ENCODE measurements at places on chromosomes 11 and 22. TPM values are rescaled to one million over a fixed set of nuclear protein-coding genes. Genes with fewer than 3 reads are reported as not detected.

DNA sequence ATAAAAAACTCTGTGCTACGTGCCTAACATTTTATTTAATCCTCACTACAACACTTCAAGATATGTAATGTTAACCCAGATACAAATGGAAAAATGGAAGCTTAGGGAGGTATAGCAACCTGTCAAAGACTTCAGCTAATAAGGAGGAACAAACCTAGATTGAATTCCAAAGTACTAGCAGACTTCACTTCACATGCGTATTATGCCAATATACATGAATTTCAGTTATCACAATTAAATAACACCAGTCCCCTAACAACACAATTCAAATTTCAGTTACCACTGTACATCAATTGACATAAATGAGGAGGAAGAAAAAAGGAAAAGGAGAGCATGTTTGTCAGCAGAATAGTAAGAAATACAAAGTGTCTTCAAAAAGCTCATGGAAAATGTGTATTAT, 60.4 kb downstream of the TTC28 start:
- no peak for DNase-seq

DNA sequence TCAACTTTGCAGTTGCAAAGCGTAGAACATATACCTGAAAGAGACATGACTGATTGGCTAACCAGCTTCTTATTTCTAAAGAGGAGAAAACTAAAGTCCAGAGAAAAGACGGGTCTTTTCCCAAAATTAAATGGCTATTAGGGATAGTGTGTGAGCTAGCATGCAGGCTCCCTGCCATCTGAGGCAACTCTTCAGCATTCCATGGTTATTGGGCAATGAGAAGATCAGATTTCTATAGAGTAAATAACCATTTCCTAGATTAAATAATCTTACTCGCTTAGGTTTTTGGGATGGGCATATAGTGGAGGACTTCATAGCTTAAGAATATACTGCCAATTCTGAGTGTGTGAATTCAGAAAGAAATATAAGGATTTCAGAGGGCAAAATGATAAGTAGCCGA, 95.0 kb downstream of the PDHX start:
- DNase-seq: peak; percentile 81

GRCh38 chr22:44718418-44718817, 16.4 kb downstream of the PRR5 start:
- DNase-seq: no peak

DNA sequence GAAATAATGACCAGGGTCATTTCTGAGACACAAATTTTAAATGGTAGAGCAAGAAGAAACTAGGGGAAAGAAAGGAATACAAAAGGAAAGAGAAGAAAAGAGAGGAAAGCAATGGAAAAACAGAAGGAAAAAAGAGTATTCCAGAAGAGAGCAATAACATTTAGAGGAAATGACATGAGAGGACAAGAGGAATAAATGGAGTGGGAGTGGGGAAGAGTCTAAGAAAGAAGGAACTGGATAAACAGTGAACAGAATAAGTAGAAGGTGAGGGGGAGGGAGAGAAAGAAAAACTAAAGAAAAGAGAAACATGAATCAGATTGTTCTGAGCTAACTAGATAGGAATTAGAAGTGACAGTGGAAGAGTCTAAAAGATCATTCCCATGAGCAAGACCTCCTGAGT, 28.4 kb downstream of the PRDM10 start:
- DNase-seq: no peak

The CATSPER1 gene
- total RNA-seq: not detected

GRCh38 chr11:110286298-110287040, 9.9 kb downstream of the RDX start:
- no peak for DNase-seq

DNA sequence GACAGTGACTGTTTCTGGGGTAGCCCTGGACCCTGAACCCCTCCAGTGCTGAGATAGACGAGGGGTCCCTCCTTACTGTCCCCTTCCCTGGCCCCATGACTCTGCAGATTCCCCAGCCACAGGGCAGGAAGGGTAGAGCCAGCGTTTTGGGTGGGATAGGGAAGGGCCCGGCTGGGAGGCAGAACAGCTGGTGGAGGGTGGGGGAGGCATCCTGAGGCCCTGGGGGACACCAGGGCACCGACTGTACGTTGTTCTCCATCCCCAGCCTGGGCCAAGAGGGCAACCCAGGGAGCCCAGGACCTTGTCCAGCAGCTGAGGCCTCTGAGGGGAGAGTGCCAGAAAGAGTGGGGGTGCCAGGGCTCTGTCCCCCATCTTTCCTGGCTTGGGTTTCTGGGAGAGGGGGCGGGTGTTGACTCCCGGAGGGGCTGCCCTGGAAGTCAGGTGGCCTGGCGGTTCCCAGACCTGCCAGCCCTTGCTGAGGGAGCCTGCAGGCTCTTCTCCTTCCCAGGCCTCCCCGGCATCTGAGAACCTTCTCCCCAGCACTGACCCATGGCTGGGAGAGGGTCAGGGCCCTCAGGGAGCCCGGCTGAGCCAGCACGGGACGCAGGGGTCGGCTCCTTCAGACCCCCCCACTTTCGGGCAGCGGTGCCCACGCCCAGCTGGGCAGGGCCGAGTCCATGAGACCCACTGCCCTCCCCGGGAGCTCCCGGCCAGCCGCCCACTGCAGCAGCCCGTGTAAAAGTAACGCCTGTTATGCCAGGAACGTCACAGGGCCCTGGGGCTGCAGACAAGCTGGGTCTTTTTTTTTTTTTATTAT, 30.3 kb downstream of the IGF2 start:
- no peak for DNase-seq

DNA sequence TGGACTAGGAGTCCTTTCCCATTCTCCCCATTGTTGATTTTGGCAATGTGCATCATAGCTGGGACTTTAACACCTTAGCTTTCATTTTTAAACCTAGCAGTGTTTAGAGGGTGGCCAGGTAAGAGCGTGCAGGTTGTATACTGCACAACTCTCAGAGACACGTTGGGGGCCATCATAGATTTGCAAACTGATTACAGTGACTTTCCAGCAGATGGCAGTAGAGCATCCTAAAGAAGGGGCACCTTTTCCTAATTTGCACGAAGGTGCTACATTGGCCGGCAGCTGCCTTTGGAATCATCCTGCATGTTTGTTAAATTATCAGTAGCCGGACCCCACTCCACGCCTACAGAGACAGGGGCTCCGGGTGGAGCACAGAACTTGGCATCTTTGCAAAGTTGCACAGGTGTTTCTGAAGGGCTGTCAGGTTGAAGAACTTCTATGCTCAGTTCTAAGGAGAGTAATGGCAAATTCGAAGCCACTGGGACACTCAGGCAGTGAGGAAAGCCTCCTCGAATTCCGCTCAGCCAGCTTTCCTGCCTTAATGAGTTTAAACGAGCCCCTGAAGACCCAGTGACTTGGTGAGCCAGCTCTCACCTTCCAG, 7.7 kb downstream of the LHFPL7 start:
- DNase-seq: no peak

GRCh38 chr22:39664485-39665200, 94.1 kb downstream of the CACNA1I start:
- no peak for DNase-seq

DNA sequence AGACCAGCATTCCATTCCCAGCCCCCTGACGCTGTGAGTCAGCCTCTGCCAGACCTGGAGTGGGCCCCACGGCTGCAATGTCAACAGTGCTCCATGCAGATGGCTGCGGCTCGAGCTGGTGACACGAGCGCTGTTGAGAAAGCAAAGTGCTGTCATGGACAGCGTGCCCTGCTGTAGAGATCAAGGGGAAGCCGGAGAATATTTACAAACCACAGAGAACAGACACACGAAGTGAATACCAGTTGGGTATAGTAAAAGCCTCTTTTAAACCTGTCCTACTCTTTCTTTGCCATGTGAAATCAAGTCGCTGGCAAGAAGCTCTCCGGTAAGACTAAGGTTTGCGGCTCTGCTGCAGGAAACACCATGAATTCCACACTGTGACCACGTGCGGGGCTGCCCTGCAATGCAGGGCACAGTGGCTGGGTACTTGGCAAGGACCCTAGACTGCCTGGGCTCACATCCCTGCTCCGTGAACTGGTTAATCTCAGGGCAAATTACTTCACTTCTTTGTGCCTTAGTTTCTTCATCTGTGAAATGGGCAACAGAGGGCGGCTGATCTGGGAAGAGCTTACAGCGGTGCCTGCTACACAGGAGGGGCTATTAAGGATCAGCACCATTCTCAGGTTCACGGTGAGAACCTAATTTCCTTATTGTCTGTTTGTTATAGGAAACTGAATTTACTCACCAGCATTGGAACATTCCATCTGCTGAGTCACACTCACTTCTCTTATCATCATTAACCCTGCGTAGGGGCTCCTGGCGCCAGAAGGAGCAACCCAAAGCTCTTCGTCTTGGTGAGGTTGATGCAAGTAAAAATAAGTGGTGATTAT, 27.8 kb upstream of the ELFN2 start:
- DNase-seq: peak; percentile 69

The BAIAP2L2 gene
- 63.3 TPM for total RNA-seq

- DNase-seq: no peak
Measured at GRCh38 chr22:19523240-19524169, 705 bp downstream of the CLDN5 start.

The USP35 gene
- total RNA-seq: 3.9 TPM

GRCh38 chr11:10026514-10026913, 267.5 kb downstream of the SBF2 start:
- peak; percentile 34 for DNase-seq

DNA sequence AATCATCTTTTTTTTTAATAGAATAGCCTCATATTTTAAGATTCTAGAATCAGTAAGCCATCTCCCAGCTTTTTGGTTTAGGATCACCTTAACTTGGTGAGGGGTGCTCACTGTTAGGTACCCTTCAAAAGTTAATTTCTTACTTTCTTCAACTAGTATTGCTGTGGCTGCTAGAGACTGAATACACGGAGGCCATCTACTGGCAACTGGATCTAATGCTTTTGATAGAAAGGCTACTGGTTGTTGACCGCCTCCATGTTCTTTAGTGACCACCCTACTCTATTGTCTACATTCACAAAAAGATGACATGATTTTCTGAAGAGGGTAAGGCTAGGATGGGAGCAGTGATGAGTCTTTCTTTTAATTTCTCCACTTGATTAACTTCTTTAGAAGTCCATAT, 16.7 kb upstream of the ALDH3B2 start:
- DNase-seq: no peak

The MIOX gene
- 0.35 TPM for total RNA-seq

The LDHAL6A gene
- not detected for total RNA-seq

DNA sequence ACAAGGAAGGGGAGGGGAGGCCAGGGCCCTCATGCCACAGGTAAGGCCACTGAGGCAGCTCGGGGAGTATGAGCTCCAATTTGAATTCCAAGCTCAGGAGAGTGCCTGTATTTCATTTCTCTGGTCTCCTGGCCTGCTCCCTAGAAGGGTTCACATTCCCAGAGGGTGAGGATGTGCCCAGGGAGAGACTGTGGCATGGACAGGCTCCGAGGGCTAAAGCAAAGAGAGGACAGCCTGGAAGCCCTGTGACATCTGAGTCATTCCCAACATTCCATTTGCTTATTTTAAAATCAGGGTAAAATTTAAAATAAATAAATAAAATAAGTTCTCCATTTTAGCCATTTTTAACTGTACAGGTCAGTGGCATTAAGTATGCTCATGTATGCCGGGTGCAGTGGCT, 18.6 kb upstream of the FOLR1 start:
- DNase-seq: no peak

The SERPIND1 gene
- not detected for total RNA-seq

The CPT1A gene
- total RNA-seq: 43.6 TPM

DNA sequence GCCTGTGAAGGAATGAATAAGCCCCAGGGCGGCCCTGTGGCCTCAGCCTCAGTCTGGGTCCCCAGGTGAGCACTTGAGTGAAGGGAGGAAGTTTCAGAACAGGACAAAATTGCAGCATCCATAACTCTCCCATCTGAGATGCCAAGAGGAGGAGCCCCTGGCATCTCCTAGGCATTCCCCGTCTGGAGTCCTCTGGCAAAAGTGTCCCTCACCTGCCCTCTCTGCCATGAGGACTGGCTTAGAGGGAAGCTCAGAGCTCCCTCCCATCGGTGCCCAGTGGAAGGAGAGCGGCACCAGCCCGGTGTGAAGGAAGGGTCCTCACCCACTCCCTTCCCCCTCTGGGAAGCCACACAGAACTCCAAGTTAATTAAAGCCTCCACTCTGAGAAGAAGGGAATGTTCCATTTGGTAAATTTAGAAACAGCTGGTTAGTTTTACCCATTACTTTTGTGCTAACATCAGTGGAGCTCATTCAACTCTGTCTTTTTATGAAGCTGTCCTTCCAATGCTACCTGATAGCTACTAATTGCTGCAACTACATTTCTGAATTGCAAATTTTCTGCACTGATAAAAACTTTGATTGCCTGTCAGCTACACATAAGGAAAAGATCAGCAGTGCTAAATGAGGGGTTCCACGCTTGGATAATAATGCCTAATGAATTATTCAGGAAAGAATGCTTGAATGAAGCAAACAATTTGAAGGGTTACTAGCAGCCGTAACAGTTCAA, 123.3 kb upstream of the RCN1 start:
- DNase-seq: no peak

DNA sequence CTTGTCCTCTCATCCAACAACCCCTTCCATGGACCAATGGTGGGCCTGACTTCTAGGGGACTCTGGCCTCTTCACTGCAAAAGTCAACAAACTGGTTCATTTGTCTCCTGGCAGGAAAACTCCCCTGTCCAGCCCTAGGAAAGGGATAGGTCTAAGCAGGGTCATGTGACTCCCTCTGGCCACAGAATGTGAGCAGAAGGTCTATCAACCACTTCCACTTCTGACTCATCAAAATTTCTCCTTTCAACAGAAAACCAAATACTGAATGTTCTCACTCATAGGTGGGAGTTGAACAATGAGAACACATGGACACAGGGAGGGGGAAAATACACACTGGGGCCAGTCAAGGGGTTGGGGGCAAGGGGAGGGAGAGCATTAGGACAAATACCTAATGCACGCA, 1.3 kb upstream of the ISX start:
- DNase-seq: no peak
